NCI-H345 (cell line): ENCODE measurements at places on chromosomes 2 and 18.

DNA sequence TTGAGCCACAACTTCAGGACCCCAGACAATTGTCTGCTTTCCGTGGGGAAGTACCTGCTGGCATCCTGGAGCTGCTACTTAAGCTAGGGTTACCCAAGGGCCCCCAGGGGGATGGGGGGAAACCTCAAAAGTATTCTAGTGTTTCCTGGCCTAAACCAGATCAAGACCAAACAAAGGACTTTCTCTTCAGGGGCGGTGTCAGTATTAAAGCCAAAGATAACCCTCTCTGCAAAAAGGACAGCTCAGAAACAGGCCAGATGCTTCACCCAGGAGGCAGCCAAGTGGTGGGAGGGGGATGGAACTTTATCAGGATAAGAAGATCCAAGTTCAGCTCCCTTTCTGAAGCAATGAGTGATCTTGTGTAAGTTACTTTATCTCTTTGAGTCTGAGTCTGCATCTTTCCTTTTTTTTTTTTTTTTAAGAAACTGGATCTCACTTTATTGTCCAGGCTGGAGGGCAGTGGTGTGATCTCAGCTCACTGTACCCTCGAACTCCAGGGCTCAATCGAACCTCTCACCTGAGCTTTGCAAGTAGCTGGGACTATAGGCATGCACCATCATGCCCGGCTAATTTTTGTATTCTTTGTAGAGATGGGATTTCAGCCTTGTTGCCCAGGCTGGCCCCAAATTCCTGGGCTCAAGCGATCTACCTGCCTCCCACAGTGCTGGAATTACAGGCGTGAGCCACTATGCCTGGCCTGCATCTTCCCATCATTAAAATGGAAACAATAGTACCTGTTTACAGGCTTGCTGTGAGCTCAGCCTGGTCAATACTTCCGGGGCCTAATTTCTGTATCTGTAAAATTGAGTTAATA is 151.8 kb upstream of the PTPRM start:
- DNase-seq: no peak

DNA sequence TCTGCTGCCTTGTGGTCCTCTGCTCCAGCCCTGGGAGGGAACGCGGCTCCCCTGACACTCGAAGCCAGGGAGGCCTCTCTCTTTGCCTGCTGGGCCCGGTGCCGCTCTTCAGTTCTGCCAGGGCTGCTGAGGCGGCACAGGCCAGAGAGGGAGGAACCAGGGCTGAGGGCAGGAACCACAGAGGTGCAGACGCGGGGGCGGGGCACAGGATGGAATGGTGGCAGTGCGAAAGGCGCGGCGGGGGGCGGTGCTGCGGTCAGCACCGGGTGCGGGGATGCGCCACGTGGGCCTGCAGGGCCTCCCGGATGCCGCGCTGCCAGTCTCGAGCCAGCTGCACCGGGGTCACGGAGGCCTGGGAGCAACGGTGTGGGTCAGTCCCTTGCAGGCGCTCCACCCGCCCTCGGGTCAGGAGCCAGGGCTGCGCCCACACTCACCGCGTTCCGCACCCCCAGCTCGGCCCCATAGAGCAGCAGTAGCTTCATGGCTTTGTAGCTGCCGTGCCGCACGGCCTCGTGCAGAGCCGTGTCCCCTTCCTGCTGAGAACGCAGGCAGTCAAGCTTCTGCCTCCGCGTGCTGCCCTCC is 4.4 kb downstream of the ANKRD23 start:
- DNase-seq: no peak

GRCh38 chr2:189137519-189137918 is 42.0 kb downstream of the COL5A2 start:
- DNase-seq: no peak

DNA sequence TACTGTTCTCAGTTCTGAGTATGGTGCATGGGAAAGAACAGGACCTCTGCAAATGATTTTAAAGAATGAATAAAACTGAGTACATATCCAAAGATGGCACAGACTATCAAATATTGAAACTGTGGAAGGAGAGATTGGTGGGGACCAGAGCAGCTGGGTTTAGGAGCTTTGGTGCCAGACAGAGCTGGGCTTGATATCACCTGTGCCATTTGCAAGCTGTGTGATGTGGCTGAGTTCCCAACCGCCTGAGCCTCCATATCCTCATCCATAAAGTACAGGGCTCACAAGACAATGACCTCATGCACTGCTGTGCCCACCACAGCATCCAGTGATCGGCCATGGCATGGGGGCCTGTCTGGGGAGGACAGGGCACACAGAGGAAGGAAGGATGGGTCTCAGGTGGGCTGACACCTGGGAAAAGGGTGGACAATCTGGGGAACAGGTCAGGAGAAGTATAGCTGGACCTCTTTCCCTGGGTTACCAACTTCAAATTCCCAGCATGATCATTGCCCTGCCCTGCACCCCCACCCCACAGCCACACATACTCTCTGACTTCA is 83.9 kb upstream of the RAB6C start:
- DNase-seq: no peak

DNA sequence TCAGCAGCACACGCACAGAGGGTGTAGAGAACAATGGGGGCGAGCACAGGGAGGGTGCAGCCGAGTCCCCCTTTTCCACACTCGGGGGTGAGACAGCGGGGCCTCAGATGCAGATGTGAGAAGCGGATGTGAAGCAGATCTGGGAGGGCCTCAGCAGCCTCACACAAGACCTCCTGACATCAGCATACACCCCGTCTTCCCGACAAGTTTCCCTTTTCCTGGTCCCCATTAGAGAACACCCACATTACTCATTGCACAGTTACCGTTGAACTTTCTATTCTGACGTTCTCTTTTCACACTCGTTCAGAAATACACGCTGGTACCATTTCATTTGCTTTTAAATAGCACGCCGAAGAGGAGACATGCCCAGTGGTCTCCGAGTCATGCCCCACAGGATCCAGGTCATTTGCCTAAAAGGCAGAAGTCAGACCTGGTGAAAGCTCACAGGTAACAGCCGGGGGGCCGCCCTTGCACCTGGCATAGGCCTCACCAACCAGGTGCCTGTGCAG is 129.5 kb upstream of the ID2 start:
- no peak for DNase-seq

DNA sequence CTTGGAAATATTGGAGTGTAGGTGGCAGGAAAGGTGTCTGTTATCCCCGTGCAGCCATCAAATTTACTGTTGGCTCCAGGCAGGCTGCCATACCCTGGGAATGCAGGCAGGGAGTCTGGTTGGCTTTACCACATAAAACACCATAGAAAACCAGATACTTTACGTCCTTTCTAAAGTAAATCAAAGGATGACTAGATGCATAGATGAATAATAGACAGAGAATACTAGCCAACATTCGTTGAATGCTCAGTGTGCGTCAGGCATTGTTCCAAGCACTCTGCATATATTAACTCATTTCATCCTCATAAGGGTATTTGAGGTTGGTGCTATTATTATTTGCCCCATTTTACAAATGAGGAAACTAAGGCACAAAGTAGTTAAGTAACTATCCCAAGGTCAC is 65.2 kb downstream of the VSNL1 start:
- no peak for DNase-seq
